ENCODE measurements at places on chromosomes 16 and 17. TPM values are rescaled to one million over a fixed set of nuclear protein-coding genes. Genes with fewer than 3 reads are reported as not detected.

The UBALD2 gene
- total RNA-seq: 30.4 TPM

The KLHL10 gene
- total RNA-seq: not detected

The CCL7 gene
- total RNA-seq: not detected

- no peak for DNase-seq
These were observed 84.7 kb downstream of the MRC2 start for GRCh38 chr17:62712171-62712581.

GRCh38 chr16:82761858-82762257 is 135.1 kb downstream of the CDH13 start:
- no peak for DNase-seq

DNA sequence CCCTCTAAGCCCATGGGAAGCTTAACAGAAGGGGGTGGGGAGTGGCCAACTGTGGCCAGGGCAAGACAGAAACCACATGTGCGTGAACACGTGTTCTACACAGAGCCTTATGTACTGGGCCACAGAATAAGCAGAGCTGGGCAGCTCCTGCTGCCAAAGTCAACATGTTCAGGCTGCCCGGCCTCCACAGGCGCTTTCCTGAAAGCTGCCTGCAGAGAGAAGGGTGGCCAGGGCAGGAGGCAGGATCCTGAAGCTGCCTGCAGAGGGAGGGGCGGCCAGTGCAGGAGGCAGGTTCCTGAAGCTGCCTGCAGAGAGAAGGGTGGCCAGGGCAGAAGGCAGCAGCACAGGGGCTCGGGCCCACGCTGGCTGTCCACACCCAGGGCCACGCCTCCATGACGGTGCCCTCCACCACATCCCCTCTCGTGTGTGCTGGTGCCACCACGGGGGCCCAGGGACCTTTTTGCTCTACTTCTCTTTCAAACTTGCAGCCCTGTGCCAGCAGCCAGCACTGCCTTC is 79.5 kb downstream of the ANKRD11 start:
- DNase-seq: no peak

- DNase-seq: no peak
These were observed 41.8 kb downstream of the PSME3IP1 start for GRCh38 chr16:57144027-57144426.

DNA sequence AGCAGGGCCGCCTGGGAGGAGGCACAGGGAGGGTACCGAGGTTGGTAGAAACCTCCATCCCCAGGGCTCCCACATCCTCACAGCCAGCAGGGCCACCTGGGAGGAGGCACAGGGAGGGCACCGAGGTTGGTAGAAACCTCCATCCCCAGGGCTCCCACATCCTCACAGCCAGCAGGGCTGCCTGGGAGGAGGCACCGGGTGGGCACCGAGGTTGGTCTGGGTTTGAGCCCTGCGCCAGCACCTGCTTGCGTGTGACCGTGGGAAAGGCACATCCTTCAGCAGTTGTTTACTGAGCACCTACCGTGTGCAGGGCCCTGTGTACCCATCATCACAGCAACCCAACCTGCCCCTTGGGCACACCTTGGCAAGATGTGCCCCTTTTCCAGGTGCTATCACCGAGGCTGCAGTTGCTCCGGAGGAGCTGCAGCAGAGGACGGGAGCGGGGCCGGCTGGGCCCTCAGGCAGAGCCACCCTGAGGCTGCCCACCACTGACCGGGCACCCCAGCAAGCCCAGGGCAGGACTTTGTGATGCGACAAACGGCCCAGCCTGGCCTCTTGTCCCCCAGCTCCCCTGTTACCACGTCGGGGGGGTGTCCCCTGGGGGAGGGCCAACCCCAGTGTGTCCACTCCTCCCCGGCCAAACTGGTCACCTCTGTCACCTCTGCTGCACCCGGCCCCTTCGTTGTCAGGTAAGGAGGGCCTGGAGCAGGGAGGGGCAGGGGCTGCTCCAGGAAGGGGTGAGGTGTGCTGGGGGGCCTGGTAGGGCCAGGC is 22.1 kb upstream of the OSGIN1 start:
- peak; percentile 39 for DNase-seq

- DNase-seq: no peak
These were observed 100.5 kb downstream of the AIPL1 start for GRCh38 chr17:6334386-6334785.

Measured in Right ventricle myocardium inferior (tissue), 1 donor.